ENCODE measurements at places on chromosomes 13 and 19.

- DNase-seq, result peak; percentile 72
Observed at GRCh38 chr13:113151745-113152690, 6.4 kb upstream of the PROZ start.

GRCh38 chr13:70430256-70430655 lies 322.0 kb upstream of the KLHL1 start:
- DNase-seq, result no peak

- DNase-seq, result peak; percentile 89
Observed at GRCh38 chr19:32373585-32374295, 28.3 kb downstream of the ZNF507 start.

DNA sequence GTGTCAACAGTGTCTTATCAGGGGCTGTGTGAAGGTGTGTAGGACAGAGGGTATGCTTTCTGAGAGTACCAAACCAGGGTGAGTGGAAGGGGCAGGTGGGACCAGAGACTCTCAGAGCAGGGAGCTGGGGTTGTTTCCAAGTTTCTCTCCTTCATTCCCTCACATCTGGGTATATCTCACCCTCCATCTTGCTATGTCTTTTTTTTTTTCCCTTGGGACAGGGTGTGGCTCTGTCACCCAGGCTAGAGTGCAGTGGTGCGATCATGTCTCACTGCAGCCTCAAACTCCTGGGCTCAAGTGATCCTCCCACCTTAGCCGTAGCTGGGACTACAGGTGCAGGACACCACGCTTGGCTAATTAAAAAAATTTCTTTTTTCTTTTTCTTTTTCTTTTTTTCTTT lies 10.6 kb downstream of the DAND5 start:
- DNase-seq, result no peak

- DNase-seq, result no peak
Observed at GRCh38 chr19:29587059-29587458, 19.0 kb upstream of the POP4 start.

GRCh38 chr13:109968876-109969577 lies 182.6 kb upstream of the IRS2 start:
- peak; percentile 25 for DNase-seq

DNA sequence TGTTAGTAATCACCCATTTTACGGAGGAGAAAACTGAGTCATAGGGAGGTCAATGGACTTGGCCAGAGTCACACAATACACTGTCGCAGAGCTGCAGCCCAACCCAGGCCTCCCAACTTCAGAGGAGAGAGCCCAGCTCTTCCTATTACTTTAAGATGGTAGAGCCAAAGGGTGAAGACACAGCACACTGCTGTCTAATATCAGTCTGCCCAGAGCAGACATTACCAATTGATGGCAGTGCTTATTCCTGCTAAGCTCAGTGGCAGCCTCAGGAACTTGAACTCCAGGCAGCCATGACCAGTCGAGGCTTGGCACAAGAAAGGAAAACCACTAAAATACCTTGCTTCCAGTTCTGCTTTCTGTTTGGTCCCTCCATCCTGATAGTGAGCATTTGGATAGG lies 18.4 kb downstream of the TMEM150B start:
- DNase-seq, result no peak

Measured in AG20443 (cell line).